ENCODE measurements at places on chromosomes 2 and 18.

- no peak for DNase-seq
These were observed 792.2 kb downstream of the EPHA4 start for GRCh38 chr2:220779931-220780330.

GRCh38 chr2:3423492-3424170 lies 44.1 kb downstream of the TRAPPC12 start:
- peak; percentile 64 for DNase-seq

DNA sequence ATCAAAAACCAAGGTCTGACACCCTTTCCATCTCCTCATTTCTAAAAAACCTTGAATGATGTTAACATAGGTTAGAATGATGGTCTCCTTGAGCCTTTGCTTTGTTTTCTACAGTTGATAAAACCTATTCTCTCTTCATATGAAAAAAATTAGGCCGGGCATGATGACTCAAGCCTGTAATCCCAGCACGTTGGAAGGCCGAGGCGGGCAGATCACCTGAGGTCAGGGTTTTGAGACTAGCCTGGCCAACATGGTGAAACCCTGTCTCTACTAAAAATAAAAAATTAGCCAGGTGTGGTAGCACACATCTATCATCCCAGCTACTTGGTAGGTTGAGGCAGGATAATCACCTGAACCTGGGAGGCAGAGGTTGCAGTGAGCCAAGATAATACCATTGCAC lies 49.4 kb downstream of the CCDC88A start:
- no peak for DNase-seq

DNA sequence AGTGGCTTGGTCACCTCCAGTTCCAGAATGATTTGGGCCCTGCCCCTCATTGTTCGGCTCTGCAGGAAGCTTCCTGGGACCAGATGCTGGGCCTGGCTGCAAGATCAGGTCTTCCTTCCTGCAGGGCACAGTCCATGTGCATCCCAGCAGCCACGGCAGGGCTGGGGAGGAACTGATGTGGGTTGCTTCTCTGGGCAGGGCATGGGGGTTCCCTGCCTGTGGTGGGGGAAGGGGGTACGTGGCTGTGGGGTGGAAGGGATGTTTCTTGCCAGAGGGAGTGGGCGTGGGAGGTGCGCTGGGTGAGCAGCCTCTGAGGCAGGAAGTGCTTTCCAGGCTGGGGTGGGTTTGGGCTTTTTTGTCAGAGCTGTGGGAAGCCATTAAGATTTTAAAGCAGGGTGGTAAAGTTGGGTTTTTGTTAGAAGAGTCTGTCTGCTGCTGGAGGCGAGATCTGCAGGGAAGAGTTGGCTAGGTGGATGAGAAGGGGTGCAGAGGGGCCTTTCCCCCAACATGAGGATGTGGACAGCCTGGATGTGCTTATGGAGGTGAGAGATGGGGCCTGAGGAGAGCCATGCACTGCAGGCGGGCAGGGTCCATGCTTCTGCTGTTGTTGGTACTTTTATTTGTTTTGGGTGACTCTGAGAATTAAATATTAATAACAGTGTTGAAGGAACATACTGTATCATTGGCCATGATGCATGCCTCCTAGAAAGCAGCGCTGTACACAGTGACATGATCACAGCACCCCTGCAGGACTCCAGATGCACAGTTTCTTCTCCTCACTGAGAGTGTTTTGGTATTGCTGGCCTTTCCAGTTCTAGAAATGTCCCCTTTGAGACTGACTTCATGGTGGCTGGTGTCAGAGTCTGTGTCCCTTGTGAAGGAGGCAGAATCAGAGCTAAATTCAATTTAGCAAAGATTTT lies 45.3 kb downstream of the DGKD start:
- no peak for DNase-seq

DNA sequence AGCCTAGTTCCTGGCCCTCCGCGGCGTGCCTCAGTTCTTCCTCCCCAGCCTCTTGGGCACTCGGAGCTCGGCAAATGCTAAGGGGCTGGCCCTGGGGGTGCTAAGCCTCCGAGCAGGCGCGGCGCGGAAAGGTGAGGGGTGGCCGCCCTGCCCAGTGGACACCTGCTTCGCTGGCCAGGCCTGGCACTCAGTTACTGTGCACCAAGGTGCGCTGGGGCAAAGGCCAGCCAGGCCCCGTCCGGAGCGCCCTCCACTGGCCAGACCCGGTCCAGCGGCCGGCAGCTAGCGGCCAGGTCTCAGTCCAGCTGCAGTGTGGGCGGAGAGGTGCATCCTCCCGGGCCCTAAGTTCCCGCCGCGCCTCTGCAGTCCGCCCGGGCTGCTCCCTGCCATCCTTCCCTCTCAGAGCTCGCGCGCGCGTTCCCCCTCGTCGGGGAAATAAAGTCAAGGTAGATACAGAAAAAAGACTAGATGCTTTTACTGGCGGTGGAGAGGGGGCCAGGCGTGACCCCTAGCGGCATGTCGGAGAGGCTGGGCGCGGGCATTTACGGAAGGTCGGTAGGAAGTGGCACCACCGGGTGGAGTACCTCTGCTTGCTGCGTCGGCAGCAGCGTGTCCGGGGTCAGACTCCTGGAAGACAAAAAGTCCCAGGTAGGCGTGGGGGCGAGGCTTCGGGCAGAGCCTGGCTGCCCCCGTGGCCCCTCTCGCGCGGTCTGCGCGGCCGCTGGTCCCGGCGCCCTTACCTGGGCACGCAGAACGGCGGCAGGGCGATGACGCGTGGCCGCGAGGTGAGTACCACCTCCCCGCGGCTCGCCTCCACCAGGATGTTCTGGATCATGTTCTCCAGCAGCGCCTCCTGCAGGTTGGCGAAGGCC lies 9.4 kb upstream of the CRYBA2 start:
- DNase-seq: peak; percentile 48

DNA sequence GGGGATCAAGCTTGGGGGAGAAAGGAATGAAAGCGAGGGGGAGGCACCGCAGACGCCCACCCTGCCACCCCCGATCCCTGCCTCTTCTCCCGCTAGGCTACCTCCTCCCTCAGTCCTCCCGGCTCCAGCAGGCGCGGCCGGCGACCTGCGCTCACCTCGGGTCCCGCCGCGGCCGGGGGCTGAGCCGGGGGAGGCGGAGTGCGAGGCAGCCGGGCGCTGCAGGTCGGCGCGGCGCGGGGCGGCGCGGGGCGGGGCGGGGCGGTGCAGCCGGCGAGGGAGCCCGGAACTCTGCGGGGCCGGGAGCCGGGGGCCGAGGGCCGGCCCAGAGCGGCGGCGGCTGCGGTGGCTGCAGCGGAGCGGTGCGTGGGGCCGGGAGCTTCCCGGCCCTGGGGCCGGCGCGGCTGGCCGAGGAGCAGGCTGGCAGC lies 477 bp downstream of the ACVR1 start:
- DNase-seq: no peak

- DNase-seq: no peak
These were observed 603.3 kb upstream of the POU3F3 start for GRCh38 chr2:104250635-104251034.

DNA sequence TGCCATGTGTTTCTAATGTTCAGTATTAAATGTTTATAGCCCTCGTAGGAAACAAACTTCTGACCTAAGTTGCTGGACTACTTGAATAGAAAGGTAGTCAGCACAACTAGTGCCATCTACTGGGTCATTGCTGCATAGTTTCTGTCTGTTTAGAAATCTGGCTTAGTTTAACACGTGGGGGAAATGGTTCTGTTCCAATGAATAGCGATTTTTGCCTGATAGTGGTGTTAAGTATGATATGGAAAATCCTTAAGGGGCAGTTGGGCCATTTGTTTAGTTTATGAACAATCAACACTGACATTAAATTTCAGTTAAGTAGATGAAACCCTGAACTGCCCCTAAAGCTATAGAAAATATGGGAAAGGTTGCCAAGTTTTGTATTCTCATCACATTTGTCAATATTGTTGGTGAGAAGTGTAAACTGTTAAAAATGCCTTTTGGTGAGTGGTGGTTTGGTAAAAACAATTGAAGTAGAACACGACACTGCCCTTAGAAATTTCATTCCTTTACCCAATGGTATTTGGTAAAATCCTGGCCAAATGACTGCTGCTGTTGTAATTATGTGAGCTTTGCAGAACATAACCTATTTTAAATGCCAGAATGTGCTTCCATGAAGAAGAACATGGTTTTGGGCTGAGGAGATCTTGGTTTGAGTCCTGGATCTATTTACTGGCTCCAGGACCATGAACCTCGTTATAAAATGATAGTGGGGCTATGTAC lies 13.2 kb downstream of the NABP1 start:
- peak; percentile 60 for DNase-seq

GRCh38 chr2:235001237-235002133 lies 49.7 kb downstream of the SH3BP4 start:
- DNase-seq: no peak

GRCh38 chr2:221109552-221109951 lies 462.6 kb downstream of the EPHA4 start:
- no peak for DNase-seq

DNA sequence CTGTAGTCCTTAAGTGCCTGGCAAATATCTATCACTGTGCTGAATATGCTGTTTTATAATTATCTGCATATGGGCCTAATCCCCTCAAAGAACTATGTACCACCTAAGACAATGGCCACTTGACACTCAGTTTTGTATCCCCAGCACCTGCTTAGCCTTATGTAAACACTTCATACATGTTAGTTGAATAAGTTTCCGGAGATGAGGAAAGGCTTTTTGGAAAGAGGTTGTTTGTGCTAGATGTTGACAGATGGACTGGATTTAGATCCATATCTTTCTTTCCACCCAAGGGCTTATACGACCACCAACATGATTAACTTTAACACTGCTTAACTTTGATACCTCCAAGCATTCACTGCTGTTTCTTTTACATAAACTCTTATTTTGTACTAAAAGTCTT lies 63.3 kb downstream of the FAM228A start:
- no peak for DNase-seq

DNA sequence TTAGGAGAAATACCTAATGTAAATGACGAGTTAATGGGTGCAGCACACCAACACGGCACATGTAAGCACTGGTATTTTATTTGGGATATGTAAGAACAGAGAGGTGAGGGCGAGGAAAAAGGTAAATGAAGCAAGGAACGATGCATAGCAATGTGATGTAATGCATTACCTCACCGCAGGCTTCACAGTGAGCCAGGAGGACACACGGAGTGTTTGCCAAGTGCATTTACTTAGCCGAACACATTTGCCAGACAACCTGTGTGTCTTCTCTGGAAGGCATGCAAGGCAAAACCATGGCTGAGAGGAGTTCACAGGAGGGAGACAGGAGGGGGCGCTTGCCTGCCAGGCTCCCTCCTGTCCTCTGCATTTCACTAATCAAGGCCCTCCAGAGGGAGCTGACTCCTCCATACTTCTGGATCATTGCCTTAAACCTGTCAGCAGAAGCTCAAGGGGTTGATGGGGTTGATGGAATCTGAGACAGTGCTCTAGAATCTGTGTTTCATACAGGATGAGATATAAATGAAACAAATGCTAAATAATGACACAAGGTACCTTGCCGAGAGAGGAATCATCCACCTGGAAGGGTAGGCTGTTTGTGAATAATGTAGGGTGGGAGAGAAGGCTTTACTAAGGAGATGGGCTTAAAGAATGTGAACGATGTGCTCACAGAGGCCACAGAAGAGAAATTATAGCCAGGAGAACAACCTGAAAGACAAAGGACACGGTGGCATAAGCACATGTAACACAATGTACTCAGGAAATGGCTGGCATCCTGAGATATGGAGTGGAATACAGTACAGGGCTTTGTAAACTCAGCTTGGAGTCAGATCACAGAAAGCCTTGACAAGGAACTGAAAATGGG lies 9.1 kb upstream of the TPRKB start:
- DNase-seq: peak; percentile 95

GRCh38 chr2:85071096-85071495 lies 62.1 kb upstream of the TCF7L1 start:
- DNase-seq: no peak

DNA sequence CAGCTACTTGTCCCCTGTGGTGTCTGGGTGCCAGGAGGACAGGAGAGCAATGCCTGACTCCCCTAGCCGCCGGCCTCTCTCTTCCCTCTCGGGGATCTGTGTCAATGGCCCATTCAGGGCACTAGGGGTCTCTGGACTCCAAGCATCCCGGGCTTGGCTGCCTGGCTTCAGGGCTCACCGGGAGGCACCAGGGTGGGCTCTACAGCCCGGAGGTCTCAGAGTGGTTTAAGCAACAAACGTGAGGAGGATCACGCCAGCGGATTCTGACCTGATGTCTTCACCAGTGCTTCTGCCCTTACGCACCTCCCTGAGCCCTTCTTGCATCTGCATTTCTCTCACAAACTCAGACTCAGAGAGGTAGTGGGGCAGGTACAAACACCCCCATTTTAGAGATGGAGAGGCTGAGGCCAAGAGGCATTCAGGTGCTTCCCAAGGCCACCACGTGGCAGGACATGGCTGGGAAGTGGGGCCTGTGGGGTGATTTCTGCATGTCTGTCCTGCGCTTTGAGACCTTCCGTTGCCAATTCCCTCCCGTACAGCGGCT lies 243.0 kb downstream of the CELF4 start:
- DNase-seq: peak; percentile 56

DNA sequence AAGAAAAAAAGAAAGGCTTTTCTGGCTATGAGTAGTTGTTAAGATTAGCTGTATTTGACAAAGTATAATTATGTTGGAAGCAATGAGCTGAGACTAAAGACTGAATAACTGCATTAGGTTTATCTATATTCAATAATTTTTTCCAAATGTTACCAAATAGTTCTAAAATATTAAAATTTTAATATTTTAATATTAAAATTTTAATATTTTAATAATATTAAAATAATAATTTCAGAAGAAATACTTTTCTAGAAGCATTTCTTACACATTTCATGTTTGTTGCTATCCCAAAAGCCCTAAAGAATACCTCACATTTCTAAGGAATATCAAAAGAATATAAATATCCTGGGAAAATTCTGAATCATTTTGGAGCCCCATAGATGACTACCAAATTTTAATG lies 74.7 kb downstream of the LRP2 start:
- no peak for DNase-seq

DNA sequence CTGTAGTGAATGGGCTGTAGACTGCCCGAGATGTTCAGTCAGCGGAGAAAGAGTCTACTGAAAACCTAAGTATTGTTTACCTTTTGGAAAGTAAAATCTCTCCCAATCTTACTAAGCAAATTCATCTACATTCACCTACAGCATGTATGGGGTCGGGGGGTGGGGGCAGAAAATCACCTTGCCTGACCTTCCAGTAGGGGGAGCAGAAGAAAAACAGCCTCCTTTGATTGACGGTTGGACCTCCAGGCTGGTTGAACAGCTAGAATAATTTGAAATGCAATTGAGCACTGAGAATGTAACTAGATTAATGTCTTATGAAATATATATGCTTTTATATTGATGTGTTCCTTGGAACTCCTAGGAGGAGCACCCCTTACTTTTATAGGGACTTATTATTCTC lies 10.0 kb downstream of the LRATD1 start:
- DNase-seq: no peak

DNA sequence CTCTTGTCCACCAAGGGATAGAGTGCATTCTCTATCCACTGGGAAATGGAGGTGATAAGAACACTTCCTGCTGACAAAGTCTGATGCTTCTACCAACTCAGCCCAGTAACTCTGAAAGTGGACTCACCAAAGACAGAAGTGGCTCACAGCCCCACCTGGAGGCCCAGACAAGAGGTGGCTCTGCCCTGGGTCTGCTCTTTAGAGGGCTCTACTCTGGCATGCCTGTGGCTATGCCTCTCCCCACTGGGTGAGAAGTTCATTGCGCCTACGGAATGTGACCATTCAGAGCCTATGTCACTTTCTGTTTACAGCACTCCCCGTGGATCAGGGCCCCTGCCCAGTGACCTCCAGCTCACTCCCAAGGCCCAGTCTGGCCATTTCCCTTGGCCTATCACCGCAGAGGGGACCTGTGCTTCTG lies 13.5 kb upstream of the XDH start:
- DNase-seq: no peak
